Stimulated activated CD8-positive, alpha-beta memory T cell treated with anti-CD3 and anti-CD28 coated beads, Interleukin-15, amount 100 ng/mL, for 24 hours (primary cell): ENCODE measurements at places on chromosomes 6 and 20.

GRCh38 chr20:54267483-54268003, 59.7 kb downstream of the PFDN4 start:
- DNase-seq, result no peak

DNA sequence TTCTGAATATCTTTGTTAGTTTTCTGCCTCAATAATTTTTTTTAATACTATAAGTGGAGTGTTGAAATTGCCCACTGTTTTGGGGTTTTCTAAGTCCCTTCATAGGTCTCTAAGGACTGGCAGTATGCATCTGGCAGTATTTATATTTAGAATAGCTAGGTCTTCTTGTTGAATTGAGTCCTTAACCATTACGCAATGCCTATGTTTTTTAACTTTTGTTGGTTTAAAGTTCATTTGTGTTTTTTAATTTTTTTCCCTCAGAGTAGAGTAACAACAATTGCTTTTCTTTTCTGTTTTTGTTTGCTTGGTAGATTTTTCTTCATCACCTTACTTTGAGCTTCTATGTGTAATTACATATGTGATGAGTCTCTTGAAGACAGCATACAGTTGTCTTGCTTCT, 375.9 kb upstream of the EYS start:
- no peak for DNase-seq

GRCh38 chr6:28355743-28356665, 6.3 kb downstream of the ZKSCAN3 start:
- DNase-seq, result no peak

- DNase-seq, result no peak
Measured at GRCh38 chr6:137271245-137272183, 52.3 kb upstream of the IFNGR1 start.

GRCh38 chr6:34201455-34202107, 35.1 kb upstream of the HMGA1 start:
- no peak for DNase-seq

DNA sequence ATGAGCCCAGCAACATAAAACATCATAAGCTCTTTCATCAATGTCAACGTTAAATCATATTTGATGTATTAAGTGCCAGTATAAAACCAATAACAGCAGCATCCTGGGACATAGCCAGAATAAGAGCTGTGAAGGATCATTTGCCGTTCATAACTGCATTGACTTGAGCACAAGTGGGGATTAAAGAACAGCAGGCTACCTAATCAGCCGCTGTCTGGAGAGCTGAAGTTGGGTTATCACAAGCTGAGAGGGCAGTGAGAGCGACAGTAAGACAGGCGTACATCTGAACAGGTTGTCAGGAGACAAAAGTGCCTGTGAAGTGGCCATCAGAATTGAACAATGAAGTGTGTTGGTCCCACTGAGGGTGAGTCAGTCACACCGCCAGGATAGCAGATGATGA, 269.6 kb downstream of the GRIK2 start:
- DNase-seq, result no peak
